CD4-positive, alpha-beta T cell treated with Interleukin-6 at 100 ng/mL for 8 hours (primary cell): ENCODE measurements at places on chromosomes 6 and 20.

DNA sequence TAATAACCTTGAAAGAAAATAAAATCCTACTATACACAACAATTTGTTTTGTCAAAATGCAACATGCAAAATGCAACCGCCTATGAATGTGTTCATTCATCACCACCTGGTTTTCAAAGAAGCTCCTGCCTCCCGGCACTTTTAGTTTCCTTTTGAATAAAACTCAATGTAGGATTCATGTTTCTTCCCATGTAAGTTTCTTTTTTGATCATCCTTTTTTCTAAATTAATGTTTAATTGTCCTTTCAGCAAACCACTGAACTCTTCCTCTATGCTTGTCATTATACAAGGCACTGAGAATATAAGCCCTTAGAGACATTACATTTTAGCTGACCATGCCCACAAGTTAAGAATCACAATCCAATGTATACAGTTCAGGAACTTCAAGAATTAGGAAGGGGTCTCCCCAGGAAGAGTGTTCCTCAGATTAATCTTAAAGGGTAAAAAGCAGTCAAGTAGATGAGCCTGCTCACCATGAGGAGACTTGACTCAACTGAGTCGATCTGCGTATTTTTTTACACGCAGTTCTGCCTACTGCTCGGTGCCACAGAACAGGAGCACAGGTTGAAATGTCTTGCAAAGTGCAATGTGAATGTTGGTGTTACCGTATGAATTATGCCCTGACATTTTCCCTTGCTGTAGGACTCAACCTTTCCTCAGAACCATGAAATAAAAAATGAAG lies 7.2 kb upstream of the THEMIS start:
- peak; percentile 26 for DNase-seq

GRCh38 chr20:14333721-14334120 lies 3.7 kb downstream of the FLRT3 start:
- no peak for DNase-seq

DNA sequence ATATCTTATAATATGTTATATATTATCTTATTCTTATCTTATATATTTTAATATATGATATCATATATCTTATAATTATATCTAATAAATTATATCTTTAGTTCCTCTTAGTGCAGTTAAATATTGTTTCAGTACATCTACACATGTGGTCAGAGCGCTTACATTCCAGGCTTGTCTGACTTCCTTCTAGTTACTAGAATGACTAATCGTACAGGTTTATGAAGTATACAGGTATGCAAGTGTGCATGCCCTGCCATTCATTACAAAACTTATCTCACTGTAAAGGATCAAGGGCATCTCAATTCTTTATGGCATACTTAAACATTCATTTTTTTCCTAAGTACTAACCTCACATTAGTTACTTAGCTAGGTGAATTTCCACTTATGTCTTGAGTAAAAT lies 1278.0 kb upstream of the MAP3K7 start:
- DNase-seq = no peak

DNA sequence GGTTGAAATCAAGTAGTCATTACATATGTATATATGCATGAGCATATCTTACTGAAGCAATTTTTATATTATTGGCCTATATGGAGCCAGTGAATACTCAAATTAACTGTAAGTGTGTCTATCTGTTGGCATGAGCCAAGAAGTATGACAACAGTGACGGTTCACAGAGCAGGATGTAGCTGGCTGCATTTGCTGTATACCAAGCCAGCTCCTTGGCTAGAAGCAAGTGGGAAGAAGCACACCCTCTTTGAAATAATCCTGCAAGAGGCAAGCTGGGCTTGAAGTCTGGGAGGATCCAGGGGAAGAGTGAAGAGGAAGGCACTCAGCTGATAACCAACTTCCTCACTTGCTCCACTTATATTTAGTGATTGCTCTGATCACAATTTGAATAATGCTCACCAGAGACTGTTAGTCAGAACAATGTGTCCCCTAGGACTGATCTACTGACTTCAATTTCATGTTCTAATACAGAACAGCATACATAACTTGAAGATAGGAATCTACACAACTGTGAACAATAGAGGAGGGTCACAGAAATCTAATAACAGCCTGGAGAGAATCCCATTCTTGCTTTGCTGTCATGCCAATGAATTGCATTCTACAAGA lies 497.3 kb downstream of the PRKN start:
- DNase-seq = no peak

DNA sequence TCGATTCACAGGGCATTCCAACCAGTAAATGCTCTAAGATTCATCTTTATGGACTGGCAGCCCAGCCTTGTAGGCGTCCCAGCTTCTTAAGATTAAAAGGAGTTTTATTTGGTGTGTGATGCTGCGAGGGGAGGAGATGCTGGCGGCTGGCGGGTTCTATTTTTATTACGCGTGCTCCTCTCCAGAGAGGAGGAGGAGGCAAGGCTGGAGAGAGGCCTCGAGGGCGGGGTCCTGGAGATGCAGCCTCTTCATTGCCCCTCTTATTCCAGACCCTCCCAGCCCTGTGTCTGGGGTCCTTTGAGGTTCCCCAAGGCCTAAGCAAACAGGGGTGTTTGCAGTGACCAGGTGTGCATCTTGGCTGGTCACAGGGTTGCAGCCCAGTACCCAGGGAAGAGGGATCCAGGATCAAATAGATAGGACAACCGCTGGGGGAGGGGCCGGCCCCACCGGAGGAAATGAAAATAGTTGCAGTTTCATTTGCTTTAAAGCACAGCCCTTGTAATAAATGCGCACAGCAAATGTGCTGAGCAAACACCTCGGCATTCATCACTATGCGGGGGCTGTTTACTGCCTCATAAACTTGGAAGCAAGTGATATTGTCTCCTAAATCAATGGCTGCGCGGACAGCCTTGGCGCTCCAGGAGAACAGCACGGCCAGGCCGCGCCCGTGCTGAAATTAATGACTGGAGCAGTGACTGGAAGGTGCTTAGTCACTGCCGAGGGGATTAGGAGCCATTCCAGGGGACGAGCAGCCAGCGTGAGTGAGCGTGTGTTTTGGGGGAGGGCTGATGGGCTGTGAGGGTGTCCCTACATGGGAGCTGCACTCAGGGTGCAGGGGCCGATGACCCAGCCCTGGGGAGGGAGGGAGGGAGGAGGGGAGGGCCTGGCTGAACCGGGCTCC lies 83.0 kb downstream of the TMEM242 start:
- DNase-seq = no peak

- DNase-seq = no peak
These were observed 13.9 kb upstream of the TNFRSF6B start for GRCh38 chr20:63682384-63683139.

- no peak for DNase-seq
These were observed 357.4 kb upstream of the PLCB4 start for GRCh38 chr20:8711501-8711900.

- DNase-seq = no peak
These were observed 26.8 kb downstream of the CSNK2A1 start for GRCh38 chr20:516799-517198.

- DNase-seq = no peak
These were observed 86.9 kb downstream of the PHACTR1 start for GRCh38 chr6:12803486-12803885.

DNA sequence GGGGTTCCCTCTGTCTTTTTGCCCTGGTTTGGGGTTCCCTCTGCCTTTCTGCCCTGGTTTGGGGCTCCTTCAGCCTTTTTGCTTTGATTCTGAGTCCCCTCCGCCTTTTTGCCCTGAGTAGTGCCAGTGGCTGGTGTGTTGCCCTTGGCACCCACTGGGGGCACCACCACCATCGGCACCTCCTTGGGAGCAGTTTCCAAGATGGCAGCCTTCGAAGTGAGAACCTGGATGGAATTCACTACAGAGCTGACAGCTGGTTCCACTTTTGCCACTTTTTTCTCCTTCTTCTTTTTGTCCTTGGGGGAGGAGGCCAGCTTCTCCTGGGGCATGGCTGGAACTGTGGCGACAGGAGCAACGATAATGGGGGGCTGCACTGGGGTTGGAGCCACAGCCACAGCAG lies 22.2 kb downstream of the RRBP1 start:
- no peak for DNase-seq

GRCh38 chr6:692356-692851 lies 535 bp downstream of the EXOC2 start:
- peak; percentile 71 for DNase-seq

DNA sequence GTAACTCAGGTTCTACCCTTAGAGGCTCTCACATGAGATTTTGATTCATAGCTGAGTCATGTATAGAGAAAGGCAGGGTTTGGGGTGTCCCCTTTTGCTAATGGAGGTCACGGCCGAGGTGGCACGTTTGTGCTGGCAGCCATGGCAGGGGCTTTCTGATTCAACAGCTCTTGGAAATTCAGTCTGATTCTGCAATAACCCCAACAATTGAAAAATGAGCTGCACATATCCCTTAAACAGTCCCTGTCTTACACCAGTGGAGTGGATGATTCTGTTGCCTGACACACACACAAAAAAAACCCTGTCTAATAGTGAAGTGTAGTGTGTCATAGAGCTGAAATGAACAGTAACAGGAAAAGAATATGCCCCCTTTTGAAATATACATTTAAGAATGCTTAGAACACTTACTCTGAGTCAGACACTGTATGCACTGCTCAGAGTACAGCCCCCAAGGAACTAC lies 40.4 kb upstream of the ARG1 start:
- DNase-seq = no peak

- no peak for DNase-seq
These were observed 1.7 kb upstream of the PDE10A start for GRCh38 chr6:165664559-165665383.

DNA sequence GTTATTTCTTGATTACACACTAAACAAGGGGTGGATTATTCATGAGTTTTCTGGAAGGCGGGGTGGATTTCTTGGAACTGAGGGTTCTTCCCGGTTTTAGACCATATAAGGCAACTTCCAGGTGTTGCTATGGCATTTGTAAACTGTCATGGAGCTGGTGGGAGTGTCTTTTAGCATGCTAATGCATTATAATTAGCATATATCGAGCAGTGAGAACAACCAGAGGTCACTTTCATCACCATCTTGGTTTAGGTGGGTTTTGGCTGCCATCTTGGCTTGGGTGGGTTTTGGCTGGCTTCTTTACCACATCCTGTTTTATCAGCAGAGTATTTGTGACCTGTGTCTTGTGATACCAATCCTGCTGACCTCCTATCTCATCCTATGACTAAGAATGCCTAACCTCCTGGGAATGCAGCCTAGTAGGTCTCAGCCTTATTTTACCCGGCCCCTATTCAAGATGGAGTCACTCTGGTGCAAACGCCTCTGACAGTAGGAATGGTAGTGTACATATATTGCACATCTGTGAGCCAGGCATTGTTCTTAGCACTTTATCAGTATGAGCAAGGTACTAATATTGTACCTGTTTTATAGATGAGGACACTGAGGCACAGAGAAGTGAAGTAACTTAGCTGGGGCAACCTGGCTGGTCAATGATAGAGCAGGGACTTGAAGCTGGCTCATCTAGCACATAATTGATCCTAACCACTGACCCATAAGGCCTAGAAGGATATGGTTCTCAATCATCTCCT lies 203.7 kb downstream of the NFATC2 start:
- no peak for DNase-seq

- no peak for DNase-seq
These were observed 77.2 kb downstream of the SSR1 start for GRCh38 chr6:7235712-7236305.

- DNase-seq = no peak
These were observed 981.3 kb upstream of the FLRT3 start for GRCh38 chr20:15318682-15319081.
